ENCODE measurements at places on chromosomes 4 and X.

- DNase-seq: no peak
Observed at GRCh38 chr4:98601708-98602107, 56.7 kb downstream of the TSPAN5 start.

DNA sequence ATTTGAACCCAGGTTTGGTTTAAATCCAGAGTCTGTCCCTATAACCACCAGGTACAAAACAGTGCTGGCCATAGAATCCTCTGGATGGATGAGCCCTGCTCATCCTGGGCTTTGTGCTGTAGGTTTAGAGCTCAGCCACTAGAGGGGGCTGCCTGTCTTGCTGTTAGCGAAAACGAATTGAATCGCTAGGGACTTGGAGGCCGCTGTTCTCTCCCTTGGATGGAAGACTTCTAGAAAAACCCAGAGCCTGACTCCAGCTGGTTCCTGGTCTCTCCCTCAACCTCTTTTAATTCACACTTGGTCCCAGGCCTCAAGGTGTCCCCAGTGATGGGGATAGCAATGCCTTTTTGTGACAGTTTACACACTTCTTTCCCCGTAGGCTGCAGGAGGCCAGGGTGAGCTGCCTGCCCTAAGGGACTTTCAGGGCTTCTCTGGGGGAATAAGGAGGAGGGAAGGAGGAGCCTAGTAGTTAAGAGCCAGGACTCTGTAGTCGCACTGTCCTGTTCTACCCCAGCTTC lies 8.7 kb downstream of the RIPPLY1 start:
- no peak for DNase-seq

- no peak for DNase-seq
Observed at GRCh38 chr4:187283201-187283955, 559.7 kb upstream of the FAT1 start.

- DNase-seq: no peak
Observed at GRCh38 chrX:10507876-10508275, 112.5 kb downstream of the MID1 start.

DNA sequence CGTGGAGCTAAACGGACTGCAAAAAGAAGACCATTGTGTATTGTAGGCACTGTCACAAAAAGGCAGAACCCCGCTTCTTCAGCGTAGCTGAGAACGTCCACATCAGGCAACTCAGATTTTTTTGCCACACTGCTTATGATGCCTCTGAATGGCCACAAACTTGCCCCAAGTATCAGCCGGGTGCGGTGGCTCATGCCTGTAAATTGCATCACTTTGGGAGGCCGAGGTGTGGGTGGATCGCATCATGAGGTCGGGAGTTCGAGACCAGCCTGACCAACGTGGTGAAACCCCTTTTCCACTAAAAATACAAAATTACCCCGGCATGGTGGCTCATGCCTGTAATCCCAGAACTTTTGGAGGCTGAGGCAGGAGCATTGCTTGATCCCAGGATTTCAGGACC lies 14.9 kb upstream of the IL3RA start:
- no peak for DNase-seq

DNA sequence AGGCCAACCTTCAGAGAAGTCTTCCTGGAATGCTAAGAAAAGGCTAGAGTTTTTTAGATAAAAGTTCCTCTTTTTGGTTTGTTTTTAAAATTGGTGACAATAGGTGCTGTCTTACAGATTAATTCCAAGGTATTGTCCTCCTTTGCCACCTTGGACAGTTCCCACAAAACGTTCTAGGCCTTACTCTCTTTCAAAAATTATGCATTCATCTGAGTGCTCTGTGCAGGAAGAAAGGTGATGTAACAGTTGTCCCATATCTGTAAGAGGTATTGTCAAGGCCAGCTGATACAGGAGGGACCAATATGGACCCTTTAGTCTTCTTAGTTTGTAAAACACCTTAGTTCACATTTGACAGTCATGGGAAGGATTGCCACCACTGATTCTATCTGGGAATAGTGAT lies 15.9 kb upstream of the CXCL5 start:
- DNase-seq: no peak

- DNase-seq: no peak
Observed at GRCh38 chr4:89539374-89539773, 231.8 kb upstream of the GPRIN3 start.

DNA sequence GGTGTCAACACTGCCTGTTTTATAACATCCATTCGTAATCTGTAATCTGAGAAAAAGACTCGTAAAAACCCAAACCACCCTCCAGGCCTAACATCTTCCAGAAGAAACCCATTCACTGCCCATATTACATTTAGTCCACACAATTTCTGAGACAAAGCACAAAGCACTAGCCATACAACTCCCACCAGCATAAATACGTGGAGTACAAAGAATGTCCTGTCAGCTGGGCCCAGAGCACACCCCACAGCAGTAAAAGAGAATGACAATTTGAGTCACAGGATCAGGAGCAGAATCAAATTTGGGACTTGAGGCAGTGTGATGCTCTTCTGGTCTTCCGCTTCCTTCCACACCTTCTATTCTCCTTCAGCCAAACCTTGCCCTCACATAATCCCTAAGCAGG lies 6.8 kb downstream of the MECP2 start:
- no peak for DNase-seq

GRCh38 chrX:37912304-37912703 lies 64.9 kb upstream of the DYNLT3 start:
- DNase-seq: no peak

- DNase-seq: no peak
Observed at GRCh38 chrX:39564751-39565150, 533.0 kb downstream of the BCOR start.

GRCh38 chr4:2515830-2516550 lies 20.5 kb upstream of the FAM193A start:
- DNase-seq: no peak

DNA sequence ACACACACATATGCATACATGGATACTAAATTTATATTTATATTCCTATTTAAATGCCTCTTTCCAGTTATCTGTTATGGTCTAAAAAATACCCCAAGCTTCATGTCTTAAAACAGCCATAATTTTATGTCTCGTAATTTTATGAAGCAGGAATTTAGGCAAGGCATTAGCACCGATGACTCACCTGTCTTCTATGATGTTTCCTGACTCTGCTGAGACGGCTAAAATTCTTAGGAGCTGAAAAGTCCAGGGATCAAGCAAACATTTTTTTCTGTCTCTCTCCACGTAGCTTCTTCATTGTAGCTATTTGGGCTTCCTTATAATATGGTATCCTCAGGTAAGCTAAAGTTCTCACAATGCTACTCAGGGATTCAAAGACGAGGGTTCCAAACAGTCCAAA lies 930.3 kb downstream of the STIM2 start:
- no peak for DNase-seq

DNA sequence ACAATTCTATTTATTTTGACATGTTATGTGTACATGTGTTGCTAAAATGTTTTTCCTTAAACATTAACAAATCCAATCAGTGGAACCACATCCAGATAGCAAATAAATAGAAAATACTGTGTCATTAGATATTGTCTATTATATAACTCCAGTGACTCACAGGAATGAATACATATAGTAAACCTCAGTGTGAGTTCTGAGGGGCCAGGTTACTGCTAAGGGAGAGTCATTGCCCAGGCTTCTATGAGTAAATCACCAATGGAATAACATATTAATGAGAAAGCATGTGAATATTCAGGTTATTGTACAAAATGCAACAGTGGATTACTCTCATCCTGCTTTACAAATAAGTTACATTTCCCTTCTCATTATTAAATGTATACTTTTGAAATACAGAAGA lies 27.2 kb downstream of the TACR3 start:
- DNase-seq: no peak

GRCh38 chrX:123884809-123885408 lies 25.1 kb downstream of the XIAP start:
- no peak for DNase-seq

- DNase-seq: peak; percentile 24
Observed at GRCh38 chrX:151151665-151152267, 24.6 kb upstream of the GPR50 start.

- DNase-seq: no peak
Observed at GRCh38 chr4:88583631-88584470, 8.4 kb upstream of the HERC3 start.

DNA sequence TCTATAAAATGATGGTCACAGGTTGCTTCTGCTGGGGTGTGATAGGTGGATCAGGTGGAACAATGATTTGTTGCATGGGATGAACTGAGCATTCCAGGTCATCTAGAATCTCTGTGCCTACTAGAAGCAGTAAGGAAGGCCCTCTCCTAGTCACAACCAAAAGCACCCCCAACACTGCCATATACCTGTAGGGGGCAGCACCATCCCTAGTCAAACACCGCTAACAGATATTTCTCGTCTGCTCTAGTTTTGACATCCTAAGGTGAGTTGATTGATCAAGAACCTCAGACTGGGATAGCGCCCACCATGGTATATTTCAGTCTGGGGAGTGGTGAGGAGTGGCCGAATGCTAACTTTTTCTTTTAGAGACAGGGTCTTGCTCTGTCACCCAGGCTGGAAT lies 160.2 kb downstream of the NHS start:
- no peak for DNase-seq

DNA sequence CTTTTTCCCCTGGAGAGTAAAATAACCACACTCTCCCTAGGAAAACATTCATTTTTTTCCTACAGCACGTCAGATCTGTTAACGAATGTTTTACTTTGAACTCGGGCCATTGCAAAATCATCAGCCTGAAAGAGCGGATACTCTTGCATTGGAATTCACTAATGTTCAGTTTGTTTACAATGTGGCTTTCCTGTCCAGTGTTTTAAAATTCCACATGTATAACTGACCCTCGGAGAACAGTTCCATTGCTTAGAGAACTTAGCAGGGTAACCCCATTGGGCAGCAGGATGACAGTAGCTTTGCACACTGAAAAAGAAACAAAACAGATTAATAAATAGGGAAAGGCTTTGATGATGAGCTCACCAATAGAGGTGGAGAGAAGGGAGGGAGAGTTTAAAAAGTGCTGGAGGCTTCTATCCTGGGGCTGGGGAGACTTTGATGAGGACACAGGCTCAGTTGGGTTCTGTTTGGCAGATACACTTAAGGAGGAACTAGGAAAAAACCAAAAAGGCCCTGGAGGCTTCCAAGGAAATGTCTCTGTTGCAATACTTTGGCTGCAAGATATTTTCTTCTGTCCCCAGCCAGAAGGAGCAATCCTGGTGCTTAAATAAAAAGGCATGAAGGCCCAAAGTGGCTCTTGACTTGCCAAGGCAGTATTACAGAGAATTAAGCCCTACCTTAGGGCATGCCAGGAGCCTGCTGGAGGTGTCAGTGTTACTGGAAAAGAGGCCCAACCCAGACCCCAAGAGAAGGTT lies 143.1 kb downstream of the ARSF start:
- no peak for DNase-seq

- DNase-seq: no peak
Observed at GRCh38 chr4:40192114-40193015, 4.5 kb upstream of the RHOH start.

GRCh38 chr4:165009493-165010227 lies 22.1 kb upstream of the TRIM60 start:
- DNase-seq: no peak

DNA sequence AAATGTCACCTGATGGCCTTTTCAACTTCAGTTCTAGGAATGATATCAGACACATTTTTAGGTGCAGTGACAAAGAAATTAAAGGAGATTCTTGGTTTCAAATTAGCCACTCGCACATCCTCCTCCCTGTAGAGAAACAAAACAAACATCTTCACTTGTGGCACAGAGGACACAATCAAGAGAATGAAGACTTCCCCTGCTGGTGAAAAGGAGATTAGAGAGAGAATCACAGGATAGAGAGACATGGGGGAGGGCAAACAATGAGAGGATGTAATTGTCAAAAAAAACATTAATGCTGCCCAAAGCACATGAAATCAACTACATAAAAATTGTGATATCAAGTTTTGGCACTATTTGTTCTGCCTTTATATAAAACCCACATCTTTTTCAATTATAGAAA lies 34.5 kb downstream of the ACE2 start:
- no peak for DNase-seq

DNA sequence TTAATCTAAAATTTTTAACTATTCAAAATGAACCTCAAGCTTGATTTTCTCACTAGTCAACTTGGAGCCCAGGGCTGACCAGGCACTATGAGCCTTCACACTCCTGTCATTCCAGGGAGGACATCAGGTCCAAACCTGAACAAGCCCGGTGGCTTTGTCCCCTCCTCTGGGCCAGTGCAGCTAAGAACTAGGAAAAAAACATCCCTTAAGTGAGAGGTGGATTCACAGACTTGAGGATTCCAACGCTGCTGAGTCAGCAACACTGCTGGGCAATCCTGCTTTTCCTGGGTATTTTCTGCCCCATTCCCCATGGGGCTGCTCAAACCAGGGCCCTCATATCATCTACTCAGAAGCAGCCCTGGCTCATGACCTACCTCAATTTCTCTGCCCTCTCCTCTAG lies 4.0 kb downstream of the RNF212 start:
- no peak for DNase-seq

- DNase-seq: no peak
Observed at GRCh38 chrX:79117078-79117477, 27.4 kb upstream of the GPR174 start.

DNA sequence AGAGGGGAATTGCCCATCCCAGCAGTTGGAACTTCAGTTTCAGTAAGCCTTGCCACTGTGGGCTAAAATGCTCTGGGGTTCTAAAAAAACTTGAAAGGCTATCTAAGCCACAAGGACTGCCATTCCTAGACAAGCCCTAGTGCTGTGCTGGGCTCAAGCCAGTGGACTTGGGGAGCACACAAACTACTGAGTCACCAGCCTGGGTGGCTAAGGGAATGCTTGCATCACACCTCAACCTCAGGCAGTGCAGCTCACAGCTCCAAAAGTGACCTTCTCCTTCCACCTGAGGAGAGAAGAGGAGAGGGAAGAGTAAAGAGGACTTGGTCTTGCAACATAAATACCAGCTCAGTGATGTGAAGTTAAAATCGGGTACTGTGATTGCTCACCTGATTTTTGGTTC lies 116.7 kb upstream of the GLRA2 start:
- no peak for DNase-seq

DNA sequence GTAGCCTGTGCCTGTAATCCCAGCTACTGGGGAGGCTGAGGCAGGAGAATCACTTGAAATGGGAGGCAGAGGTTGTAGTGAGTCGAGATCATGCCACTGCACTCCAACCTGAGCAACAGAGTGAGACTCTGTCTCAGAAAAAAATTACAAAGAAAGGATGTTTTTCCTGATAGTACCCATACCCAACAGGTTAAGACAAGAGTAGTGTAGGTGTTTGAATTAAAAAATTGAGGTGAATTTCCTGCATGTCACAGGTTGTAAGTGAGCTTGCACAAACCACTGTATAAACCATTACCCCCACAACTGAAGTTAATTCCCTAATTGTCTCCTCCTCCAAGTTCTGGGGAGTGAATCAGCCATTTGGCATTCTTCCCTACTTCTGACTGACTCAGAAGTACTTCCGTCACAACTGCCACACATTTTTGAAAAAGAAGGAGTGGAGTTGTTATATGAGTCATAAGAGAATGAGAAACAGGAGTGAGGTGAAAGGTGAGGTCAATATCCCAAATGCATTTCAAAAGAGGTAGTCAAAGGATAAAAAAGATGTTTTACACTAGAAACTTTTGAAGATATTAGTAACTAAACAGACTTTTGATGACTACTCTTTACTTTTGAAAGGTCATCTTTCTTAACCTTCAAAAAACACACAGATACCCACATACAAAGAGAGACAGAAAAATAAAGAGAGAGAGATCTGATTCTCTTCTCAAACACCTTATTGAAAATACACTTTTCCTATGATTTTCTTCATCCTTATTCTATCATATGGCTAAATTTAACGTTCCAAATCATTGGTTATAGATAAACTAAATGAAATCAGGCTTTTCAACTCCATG lies 134.5 kb downstream of the BTC start:
- DNase-seq: no peak

Data from GM19239 (cell line).